Activated CD4-positive, alpha-beta T cell treated with anti-CD3 and anti-CD28 coated beads, Interleukin-2, amount 10 ng/mL, durations not matched to agents 24 days and 14 days (primary cell): ENCODE measurements at places on chromosomes 3 and 15. TPM values are rescaled to one million over a fixed set of nuclear protein-coding genes. Genes with fewer than 3 reads are reported as not detected.

TBC1D5 gene
- total RNA-seq, result 38.5 and 39.0 TPM in 2 replicates

DNA sequence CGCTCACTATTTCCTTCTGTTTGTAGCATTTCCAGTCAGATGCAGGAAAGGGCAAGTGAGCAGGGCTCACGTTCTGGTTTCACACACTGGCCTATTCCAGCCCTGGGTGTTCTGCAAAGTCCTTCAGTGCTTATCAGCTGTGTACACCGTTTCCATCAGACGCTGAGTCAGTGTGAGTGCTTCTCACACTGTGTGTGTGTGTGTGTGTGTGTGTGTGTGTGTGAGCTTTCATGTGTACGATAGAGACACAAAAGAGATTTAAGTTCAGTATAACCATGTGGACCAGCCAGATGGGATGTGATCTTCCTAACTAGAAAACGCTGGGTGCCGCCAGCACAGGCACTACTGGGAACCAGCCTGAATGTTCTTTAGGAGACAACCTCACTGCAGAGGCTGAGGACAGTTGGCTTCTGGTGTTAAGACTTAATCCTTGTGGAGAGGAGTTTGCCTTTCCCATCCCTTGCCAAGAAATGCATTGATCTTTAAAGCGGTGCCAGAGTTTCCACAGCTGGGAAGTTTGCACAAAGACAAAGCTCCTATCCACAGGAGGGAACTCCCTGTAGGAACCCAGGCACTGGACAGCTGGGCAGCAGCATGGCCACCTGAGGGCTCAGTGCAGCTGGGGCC, 3.9 kb upstream of the CHSY1 start:
- no peak for DNase-seq
- no peak overlapping the region for H3K27ac ChIP-seq
- H3K4me1 ChIP-seq, result peaks cover 34% of the 10 kb centered on the region
- H3K27me3 ChIP-seq, result peaks cover 12% of the 10 kb centered on the region

DNA sequence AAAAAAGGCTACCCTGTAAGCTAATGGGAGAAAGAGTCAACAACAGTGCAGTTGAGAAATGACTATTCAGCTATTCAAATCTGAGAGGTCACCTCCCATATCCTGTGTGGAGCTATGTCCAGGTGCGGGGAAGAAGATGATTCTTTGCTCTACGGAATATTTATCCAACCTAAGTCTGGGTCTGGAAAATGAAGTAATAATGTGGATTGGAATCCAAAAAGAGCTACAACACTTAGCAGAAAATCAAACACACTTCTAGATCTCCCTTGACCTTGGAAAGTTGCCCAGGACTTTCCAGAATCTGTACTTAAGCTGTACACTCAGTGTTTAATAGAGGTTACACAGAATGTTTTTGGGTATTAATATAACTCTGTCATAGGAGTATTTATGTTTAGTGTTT, 251.9 kb downstream of the NAALADL2 start:
- no peak overlapping the region for H3K27ac ChIP-seq
- no peak for DNase-seq
- H3K27me3 ChIP-seq, result no peaks in the 10 kb centered on the region
- no peak overlapping the region for H3K4me3 ChIP-seq
- H3K4me1 ChIP-seq, result no peaks in the 10 kb centered on the region
- no peaks in the 10 kb centered on the region for H3K36me3 ChIP-seq

GRCh38 chr3:25568525-25569078, 96.1 kb downstream of the TOP2B start:
- no peak overlapping the region for H3K27ac ChIP-seq
- DNase-seq, result no peak
- no peaks in the 10 kb centered on the region for H3K36me3 ChIP-seq
- H3K27me3 ChIP-seq, result no peaks in the 10 kb centered on the region
- H3K4me1 ChIP-seq, result no peaks in the 10 kb centered on the region
- H3K4me3 ChIP-seq, result no peak overlapping the region

GRCh38 chr15:80157215-80157614, 4.4 kb downstream of the FAH start:
- H3K4me3 ChIP-seq, result no peak overlapping the region
- DNase-seq, result no peak
- H3K27me3 ChIP-seq, result no peaks in the 10 kb centered on the region
- no peak overlapping the region for H3K27ac ChIP-seq
- peaks cover 52% of the 10 kb centered on the region for H3K36me3 ChIP-seq
- peaks cover 51% of the 10 kb centered on the region for H3K4me1 ChIP-seq
